ENCODE measurements at places on chromosomes 1 and 21.

DNA sequence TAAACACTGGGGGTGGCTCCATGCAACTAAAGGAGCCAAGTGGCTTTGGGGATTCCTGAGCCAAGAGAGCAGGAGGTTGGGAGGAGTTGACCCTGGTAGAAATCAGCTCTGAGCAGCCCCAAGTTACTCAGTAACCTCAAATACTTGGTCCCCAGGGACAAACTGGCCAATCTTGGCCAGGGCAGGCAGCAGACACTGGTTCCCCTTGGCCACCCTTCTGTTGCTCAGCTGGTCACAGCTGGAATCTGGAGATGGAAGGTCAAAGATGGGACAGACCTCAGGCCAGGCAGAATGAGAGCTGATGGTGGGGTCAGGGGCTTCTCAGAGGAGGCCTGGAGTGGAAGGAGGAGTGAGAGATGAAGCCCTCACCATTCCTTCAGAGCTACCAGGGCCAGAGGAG is 3.3 kb upstream of the RHBG start:
- no peak for DNase-seq

- DNase-seq: no peak
Observed at GRCh38 chr1:186745531-186746146, 65.4 kb upstream of the PTGS2 start.

GRCh38 chr1:10685808-10686403 is 110.5 kb downstream of the CASZ1 start:
- no peak for DNase-seq

GRCh38 chr1:44275991-44276405 is 62.7 kb downstream of the DMAP1 start:
- DNase-seq: no peak

DNA sequence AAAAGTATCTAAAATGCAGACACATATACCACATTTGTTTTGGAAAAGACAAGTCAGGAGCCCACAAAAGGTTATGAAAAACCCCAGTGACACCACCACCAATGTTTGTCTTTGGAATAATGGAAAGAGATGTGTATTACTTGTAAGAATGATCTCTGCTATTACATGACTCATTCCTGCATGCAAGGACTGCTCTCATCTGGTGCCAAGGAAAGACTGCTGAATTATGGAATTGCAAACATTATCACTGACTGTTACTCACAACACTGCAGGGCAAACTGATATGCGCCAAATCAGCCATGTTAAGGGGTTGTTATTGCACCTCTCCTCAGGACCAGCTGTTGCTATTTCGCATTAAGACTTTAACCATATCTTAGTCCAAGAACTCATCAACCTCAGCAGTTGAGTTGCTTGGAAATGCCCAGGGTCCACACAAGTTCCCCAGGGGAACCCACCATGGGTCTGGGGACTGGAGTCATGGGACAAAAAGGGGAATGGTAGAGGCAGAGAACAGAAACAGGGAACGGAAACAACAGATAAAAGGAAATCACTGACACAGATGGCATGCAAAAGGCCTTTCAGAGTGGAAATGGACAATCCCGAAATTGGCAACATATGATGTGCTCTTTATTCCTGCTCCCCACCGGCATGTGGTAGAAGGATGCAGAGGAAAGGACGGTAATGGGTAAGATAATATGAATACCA is 34.4 kb downstream of the CAPZB start:
- DNase-seq: no peak

DNA sequence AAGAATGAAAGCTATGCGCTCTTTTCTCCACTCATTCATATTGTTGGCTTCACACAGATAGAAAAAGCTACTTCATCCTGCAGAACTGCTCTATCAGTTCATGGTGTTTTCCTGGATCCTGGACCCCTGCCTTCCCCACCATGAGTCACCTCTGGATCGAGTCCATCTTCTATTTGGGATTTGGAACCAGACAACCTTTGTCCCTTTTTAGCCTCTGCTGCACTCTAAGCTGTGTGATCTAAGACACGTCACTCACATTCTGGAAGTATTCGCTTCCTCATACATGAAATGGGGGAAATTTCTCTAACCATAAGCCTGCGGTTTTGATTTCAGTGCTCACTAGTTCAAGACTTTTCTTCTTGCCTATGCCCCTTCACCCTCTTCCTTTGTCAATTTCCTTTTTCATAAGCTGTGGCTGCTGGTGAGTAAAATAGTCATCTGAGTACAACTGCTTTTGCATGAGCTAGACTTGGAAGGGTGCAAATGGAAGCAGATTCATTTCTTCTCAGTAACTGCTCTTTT is 14.1 kb upstream of the DEGS1 start:
- no peak for DNase-seq

DNA sequence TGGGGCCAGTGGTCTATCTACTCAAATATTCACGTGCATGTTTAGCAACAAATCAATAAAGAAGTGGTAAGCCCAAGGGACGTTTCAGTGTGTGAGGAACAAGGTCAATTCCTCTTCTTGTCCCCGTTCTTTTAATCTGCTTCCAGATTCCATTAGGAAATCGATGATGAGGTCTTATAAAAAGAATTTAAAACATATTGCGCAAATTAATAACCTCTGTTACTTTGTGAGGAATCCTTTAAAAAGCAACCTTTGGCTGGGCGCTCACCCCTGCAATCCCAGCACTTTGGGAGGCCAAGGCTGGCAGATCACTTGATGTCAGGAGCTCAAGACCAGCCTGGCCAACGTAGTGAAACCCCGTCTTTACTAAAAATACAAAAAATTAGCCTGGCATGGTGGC is 113.0 kb upstream of the TMPRSS2 start:
- no peak for DNase-seq

DNA sequence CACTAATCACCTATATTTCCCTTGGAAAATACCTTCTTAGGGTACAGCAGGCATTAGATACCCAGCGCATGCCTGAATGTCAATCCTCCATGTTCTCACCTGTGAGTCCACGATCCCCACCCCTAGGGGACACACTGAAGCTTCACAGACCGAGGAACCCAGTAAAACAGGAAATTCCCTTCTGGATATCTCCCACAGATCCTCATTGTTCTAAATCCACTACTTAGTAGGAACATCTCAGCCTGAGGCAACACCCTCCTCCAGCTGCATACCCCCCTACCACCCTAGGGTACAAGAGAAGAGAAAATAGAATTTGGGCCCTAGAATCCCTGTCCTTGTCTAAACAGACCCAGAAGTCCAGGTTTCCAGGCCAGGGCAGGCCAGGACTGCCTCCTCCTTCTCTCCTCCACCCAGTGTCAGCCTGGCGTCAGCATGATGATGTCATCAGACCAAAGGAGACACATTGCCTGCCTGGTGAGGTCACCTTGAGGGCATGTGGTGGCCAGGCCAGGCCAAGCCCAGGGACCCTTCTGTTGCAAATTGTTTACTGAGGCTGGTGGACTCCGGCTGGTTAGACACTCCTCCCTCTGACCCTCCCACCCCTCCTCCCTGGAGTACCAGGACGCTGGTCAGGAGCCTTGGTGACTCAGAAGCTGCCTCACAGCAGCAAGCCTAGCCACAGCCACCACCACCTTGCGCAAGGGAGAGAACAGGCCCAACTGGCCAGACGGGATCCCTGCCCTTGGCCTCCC is 6.2 kb downstream of the NECTIN4 start:
- peak; percentile 39 for DNase-seq

DNA sequence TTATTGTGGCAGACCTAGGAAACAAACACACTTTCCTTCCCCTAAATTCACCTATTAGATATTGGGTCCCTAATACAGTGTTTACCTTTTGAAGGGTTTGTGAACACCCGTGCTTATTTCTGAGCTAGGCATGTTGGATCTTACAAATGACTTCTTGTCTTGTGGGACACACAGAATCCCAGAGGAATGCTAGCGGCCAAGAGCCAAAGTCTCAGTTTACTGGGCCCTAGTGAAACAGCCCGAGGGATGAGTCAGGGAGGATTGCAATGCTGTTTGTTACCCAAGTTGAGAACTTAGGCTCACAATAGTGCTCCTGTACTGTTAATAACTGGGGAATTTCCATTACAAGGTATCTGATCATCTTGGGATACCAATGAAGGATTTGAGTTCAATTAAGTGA is 100.1 kb upstream of the AKT3 start:
- no peak for DNase-seq

GRCh38 chr1:167529829-167530474 is 11.6 kb upstream of the CD247 start:
- no peak for DNase-seq

DNA sequence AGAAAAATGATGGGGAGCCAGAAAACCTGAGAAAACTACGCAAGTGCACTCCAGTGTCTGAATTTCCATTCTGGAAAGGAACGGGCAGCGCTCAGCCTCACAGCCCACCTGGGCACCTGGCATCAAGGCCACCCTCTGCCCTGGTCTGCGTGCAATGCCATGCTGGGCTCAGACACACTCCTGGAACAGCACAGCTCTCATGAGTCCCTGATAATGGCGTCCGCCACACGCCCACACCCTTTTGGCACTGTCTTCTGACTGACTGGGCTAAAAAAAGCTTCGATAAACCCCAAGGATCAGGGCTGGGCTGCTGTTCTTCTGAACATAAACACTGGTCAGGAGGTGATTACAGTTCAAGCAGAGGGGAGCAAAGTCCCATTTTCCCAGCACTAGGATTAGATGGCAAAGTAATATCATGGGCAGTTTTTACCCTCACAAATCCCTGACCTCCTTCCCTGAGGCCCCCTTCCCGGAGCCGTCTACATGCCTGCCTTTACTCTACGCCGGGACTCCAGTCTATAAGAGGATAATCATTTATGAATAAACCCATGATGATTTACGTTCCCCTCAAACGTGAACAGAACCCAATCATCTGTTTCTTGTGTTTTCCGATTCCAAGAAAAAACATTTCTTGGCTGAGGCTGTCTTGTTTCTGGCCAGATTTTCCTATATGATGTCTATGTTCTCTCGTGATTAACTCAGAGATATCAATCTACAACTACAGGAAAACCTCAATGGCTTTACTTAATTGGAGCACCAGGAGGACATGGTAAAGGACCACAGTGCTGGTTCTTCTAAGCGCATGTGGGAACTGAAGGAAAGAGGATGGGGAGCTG is 22.6 kb downstream of the RCAN1 start:
- DNase-seq: no peak

GRCh38 chr1:95067568-95067967 is 5.2 kb downstream of the ALG14 start:
- no peak for DNase-seq

- DNase-seq: peak; percentile 20
Observed at GRCh38 chr21:46004168-46004861, 22.7 kb downstream of the COL6A1 start.

DNA sequence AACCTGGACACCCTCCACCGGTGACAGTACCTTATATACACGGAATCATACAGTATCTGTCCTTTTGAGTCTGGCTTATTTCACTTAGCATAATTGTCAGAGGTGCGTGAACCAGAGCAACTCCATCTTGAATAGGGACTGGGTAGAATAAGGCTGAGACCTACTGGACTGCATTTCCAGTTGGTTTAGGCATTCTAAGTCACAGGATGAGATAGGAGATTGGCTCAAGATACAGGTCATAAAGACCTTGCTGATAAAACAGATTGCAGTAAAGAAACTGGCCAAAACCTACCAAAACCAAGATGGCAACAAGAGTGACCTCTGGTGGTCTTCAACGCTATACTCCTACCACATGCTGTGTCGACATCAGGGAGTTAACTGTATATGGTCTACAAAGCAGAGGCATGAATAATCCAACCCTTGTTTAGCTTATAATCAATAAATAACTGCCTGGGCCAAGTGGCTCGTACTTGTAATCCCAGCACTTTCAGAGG is 1.4 kb upstream of the FDPS start:
- no peak for DNase-seq

DNA sequence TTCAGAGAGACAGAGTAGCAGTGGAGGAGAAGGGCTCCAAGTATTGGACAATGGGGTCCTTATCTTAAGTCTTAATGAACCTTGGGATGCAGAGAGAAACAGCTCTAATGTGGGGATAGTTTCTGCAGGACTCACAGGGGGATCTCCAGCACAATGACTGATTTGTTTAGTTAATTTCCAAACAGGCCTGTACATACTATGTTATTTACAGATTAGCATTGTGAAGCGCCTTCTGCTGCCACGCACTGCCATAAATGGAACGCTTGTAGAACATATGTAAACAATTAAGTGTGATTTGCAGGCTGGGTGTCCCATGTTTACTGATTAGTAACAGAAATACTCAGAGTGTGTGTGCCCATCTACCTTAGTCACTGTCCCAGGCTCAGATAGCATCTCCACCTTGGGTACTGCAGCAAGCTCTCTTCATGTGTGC is 56.1 kb downstream of the NTPCR start:
- DNase-seq: no peak

DNA sequence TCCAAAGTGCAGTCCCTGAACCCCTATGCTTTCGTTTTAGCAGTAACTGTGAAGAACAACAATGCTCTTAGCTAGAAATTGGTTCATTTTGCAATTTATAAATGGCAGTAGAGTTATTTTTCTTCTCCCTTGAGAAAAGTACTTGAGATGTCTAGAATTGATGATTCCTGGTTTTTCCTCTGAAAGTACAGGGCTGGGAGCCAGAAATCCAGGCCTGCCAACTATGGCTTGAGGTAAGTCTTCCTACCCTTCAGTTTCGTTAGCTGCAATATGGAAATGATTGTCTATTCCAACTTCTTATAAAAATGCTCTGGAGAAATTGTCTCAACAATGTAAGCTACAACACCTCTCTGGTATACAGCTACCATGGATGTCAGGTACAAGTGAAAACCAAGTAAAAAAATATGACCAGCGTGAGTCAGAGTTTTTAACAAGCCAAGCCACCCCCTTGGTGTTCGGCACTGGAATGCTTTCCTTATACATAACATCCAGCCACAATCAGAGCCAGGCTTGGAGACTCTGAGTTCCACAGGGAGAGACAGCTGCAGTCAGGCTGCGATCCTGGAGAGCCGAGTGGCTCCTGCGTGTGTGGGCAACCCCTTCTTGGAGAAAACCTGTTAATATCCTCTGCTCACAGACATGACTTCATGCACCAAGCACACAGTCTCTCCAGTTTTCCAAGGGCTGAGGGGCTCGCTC is 22.0 kb downstream of the TSPAN2 start:
- no peak for DNase-seq

GRCh38 chr1:3714814-3715213 is 37.4 kb upstream of the CCDC27 start:
- DNase-seq: no peak

DNA sequence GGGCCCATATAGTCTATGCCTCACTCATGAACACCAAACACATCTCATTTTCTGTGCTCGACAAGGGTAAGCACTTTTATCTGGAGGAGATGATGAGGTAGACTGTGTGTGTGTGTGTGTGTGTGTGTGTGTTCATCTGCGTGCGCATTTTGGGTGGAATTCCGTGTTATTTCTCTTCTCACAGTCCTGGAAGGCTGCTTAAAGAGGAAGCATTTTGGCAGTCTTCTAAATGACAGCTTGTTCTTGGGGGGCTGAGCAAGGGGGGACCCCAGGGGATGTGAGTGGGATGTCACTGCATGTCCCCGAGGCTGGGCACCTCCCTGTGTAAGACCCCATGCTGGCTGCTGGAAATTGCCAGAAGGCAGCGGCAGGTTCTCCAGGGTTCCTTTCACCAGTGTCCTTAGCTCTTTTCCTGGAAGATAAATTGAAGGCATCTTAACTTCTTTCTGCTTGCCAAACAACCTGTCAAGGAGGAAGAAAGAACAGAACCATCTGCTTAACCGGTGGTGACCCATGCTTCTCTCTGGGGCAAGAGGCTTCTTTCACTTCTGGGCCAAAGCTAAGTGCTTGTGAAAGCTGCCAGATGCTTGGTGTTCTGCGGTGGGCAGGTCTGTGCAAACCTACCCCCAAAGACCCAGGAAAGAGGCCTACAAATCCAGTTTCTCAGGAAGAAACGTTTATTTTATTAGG is 9.9 kb upstream of the RD3 start:
- DNase-seq: no peak

GRCh38 chr21:38120984-38121855 is 135.6 kb upstream of the KCNJ15 start:
- DNase-seq: no peak

Data from omental fat pad (tissue), 4 donors.